Stimulated activated CD8-positive, alpha-beta memory T cell treated with anti-CD3 and anti-CD28 coated beads, Interleukin-2, amount 100 ng/mL, for 1 hour (primary cell): ENCODE measurements at places on chromosomes 2 and 18.

DNA sequence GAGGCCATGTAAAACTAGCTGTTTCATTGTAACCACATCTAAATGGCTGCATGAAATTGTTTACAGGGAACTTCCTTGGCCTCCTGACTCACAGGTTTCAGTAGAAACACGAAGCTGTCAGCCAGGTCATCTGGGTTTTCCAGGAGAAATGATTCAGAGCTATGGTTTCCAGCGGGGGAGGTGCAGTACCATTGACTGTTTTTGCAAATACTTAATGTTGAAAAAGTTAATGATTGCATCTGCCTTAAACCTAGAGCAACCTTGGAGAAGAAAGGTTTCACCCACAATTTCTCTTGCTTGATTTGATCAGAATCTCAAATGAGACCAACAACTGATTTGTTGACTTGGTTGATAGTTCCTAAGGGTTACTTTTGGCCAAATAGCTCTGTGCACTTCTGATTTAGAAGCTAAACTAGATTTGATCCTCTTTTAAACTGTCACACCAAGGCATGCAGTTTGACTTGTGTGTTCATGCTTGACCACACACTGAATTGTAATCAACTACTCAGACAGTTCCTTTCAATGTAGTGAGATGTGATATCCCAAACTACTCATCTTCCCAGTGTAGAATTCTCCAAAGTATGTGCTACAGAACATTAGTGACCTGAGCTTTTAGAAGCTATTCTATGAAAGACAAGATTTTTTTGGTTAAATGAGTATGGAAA lies 193.5 kb upstream of the CHST9 start:
- DNase-seq, result no peak

- no peak for DNase-seq
Measured at GRCh38 chr2:205403244-205403825, 279.0 kb upstream of the NRP2 start.

DNA sequence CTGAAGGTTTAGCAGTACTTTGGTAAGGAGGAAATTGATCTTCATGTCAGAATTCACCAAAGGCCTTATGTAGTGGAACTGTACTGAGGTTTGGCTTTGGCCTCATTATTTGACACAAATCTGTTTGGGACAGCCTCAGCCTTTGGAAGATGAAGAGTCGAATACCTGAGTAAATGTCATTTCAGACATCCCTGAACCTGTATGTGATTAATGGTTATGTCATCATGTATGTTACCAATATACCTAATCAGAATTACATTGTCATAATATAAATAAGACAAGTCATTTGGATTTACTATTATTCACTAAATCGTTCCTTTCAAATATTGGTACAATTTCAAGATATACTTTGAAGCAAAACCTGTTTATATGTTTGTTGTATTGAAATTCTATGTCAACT lies 10.6 kb upstream of the ABCA12 start:
- no peak for DNase-seq

- no peak for DNase-seq
Measured at GRCh38 chr2:138503087-138503442, 1.5 kb downstream of the SPOPL start.

DNA sequence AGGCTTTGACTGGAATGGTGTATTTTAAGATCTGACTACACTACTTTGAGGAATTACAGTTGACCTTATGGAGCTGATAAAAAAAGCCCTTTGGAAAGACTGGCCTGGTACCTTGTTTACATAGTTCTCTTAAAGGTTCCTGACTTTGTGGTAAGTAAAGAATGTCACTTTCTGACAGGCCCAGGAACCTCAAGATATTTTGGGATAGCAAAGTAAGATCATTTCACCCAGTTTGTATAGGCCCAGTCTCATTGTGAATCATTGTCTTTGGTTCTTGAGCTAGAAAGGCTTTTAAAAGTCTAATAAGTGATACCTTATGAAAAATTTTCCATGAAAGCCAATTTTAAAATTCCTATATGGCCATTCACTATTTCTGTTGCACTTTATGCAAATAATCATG lies 316.3 kb upstream of the LRRTM4 start:
- DNase-seq, result no peak

GRCh38 chr18:69985239-69985638 lies 37.6 kb upstream of the CD226 start:
- no peak for DNase-seq

DNA sequence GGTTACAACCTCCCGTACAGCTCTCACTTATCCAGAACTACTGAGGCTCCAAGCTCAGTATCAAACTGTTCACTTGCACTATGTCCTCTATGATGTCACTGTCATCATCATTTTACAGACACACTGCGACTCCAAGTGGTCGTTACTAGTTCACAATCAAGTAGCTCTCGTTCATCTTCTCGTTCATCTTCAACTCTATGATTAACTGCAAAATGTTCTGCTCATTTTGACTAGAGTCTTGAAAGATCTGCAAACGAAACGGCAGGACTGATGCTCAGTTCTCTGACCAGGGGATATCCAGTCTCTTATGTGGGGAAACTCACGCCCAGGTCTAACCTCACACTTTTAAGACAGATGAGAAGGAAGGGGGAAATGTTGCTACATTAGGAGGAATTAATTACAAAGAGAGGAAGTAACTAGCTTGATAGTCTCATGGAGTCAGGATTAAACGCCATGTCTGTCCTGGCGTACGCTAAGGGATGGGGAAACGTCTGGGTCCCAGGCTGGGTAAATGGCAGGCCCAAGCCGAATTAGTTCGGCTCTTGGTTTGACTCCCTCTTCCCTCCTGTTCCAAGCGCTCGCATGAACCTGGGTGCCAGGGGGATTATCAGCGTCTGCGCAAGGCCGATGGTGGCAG lies 794 bp upstream of the CHCHD5 start:
- DNase-seq, result no peak

GRCh38 chr18:79223431-79223830 lies 154.2 kb downstream of the ATP9B start:
- no peak for DNase-seq

DNA sequence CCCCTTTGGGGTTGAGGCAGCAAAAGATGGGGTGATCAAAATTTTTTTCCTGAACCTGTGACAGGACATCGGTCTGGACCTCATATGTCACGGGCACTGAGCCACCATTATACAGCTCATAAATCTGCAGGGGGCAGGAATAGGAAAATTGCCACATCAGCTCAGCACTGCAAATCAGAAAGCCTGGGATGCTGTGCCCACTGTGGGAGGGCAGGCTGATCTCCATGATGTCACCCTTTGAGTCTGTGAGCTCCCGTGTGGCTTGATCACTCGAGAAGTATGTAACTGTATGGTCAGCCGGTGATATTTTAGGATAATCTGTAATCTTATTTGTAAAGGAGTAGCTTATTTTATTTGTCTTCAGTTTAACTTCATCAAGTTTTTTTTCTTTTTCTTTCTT lies 17.7 kb upstream of the CRYBA2 start:
- DNase-seq, result no peak

DNA sequence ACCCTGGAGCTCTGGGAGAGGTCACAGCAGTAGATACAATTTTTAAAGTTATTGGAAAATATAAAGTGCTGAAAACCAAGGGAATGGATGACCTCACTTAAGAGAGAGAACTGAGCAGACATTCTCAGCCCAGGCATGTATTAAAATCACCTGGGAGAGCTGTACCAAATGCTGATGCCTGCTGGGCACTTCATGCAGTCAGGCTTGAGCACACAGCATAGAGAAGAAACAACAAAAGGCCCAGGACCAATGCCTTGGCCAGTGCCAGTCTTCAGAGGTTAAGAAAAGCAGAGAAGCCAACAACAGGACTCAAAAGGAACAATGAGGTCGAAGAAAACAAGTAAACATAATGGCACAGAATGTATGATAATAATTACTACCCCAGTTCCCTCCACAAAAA lies 211.8 kb downstream of the L3MBTL4 start:
- no peak for DNase-seq

GRCh38 chr2:1360144-1360543 lies 53.1 kb upstream of the TPO start:
- DNase-seq, result no peak

- DNase-seq, result no peak
Measured at GRCh38 chr2:179974761-179975160, 32.3 kb downstream of the CWC22 start.

GRCh38 chr2:68714866-68715265 lies 19.7 kb upstream of the ARHGAP25 start:
- no peak for DNase-seq

DNA sequence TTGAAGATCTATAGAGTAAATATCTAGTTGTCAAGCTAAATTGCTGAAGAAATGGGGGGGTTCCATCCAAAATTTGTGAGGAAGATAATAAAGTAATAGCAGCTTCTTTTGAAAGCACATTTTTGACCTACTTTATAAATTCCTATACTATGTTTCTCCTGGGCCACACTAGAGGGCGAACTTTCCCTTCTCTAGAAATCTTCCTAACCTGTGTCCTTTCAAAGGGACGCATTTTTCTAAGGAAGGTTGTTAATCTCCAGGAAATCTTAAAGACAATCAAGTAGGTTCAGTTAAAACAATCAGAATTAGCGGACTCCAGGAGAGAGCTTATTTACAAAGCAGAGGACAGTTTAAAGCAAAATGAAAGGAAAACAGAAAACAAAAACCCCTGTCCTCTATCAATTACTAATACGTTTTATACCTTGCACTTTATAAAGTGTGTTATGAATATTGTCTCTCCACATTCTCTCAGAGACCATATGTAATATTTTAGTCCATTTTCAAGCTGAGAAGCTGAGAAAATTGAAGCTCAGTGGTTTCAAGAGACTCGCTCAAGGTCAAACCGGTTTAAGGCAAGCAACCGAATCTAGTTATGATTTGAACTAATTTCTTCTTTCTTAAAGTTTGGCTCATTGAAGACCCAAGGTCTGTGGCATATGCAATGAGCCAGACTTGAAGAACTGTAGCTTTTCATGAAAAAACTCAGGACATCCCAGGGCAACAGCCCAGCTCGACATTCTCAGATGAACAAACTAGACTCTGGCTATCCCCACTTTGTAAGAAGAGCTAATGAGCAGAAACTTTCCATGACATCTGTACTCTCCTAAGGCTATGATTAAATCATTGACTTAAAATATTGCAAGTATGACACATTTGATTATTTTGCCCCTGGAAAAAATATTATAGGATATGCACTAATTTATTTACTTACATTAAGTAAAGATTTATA lies 273.6 kb downstream of the PAX3 start:
- DNase-seq, result no peak

- DNase-seq, result no peak
Measured at GRCh38 chr2:32836933-32837332, 109.8 kb upstream of the LTBP1 start.

DNA sequence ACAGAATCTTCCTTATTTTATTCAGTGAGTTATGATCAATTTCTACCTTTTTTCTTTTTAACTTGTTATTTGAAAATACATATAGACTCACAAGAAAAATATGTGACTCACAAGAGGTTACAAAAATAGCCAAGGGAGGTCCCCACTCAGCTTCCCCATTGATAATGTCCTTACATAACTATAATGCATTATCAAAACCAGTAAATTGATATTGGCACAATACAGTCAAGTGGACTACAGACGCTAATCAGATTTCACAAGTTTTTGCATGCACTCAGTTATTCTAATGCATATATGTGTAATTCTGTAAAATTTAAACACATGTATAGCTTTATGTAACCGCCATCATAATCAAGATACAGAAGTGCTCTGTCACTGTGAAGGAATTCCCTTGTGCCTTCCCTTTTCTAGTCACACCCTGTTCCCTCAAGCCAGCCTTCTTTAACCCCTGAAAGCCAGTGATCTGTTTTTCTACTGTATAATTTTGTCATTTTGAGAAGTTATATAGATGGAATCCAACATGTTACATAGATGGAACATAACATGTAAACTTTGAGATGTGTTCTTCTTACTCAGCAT lies 118.4 kb downstream of the ALMS1 start:
- DNase-seq, result no peak

DNA sequence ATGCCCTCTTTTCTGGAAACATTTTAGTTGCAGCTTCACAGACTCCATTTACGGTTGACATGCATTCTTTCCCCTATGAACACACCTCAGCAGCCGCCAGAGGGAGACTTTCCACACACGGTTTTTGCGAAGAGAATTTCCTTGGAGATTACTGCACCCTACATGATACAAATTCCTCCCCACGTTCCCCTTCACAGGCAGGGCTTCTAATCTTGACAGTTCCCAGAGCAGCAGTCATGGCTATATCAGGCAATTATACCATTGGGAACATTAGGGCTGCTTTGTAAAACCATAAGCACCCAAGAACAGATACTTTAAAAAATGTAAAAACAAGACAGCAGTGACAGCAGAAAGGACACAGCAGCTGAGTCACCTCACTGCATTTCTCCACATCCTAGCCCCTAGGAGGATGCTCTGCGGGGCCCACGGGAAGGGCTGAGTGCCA lies 253.8 kb downstream of the TGIF1 start:
- DNase-seq, result no peak

- no peak for DNase-seq
Measured at GRCh38 chr2:119179991-119180390, 21.4 kb upstream of the C1QL2 start.

GRCh38 chr18:48622911-48623431 lies 84.1 kb downstream of the CTIF start:
- no peak for DNase-seq

DNA sequence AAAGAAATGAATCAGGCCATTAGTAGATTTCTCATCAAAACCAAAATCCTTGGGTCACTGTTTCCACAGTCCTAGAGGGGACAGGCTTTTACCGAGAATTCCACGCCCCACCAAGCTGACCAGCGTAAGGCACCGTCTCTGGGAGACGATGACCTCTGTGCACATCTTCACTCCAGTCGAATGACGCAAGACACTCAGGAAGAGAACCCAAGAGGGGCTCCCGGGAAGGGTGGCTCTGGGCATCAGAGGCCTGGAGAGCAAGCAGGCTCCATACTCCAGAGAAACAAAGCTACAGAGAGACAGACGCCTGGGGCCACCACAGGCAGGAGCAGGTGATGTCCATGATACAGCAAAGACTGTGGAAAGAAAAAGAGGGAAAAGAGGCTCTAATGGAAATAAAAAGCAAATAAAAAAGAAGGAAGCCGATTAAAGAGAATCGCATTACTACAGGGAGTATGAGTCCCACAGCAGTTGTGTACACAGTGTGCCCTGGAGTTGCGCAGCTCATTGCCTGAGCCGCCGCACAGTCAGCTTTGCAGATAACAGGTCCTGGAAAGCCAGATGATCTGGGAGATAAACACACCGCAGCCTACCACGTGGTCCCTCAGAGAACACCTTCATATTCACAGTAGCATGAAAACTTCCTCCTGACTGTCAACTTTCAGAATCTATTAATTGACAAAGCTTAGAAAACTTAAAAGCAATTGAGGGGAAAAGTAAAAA lies 572.7 kb upstream of the SALL3 start:
- no peak for DNase-seq

- no peak for DNase-seq
Measured at GRCh38 chr2:26429779-26430578, 28.3 kb downstream of the DRC1 start.
